ENCODE measurements at places on chromosomes 3 and 15. TPM values are rescaled to one million over a fixed set of nuclear protein-coding genes. Genes with fewer than 3 reads are reported as not detected.
A peak's percentile ranks its signal among the peaks of the same experiment; 100 is the strongest.

GRCh38 chr15:73849641-73850040, 23.7 kb upstream of the TBC1D21 start:
- H3K27me3 ChIP-seq, result peaks cover 4% of the 10 kb centered on the region
- no peak overlapping the region for H3K4me3 ChIP-seq
- no peaks in the 10 kb centered on the region for H3K4me1 ChIP-seq
- no peak overlapping the region for H3K27ac ChIP-seq
- H3K36me3 ChIP-seq, result no peaks in the 10 kb centered on the region
- DNase-seq, result no peak

ILDR1 gene
- 19.2 TPM for total RNA-seq

DNA sequence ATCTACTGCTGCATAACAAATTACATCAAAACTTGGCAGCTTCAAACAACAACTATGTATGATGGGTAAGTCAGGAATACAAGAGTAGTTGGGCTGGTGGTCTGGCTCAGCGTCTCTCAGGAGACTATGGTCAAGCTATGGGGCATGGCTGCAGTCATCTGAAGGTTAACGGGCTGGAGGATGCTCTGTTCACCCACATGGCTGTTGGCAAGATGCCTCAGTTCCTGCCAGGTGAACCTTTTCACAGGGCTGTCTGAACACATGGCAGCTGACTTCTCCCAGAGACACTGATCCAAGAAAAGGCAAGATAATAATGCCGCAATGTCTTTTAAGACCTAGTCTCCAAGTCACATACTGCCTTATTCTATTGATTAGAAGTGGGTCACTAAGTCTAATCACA, 63.7 kb downstream of the GPR176 start:
- no peaks in the 10 kb centered on the region for H3K36me3 ChIP-seq
- no peaks in the 10 kb centered on the region for H3K4me1 ChIP-seq
- H3K27ac ChIP-seq, result no peak overlapping the region
- H3K27me3 ChIP-seq, result no peaks in the 10 kb centered on the region
- DNase-seq, result no peak
- H3K4me3 ChIP-seq, result no peak overlapping the region

- no peaks in the 10 kb centered on the region for H3K36me3 ChIP-seq
- no peak overlapping the region for H3K27ac ChIP-seq
- peaks cover 23% of the 10 kb centered on the region for H3K27me3 ChIP-seq
Observed at GRCh38 chr3:71771884-71772283, 13.1 kb downstream of the PROK2 start.

GRCh38 chr3:143529798-143530197, 318.5 kb downstream of the SLC9A9 start:
- H3K4me1 ChIP-seq, result peaks cover 3% of the 10 kb centered on the region
- no peaks in the 10 kb centered on the region for H3K27me3 ChIP-seq
- no peak overlapping the region for H3K4me3 ChIP-seq
- no peak overlapping the region for H3K27ac ChIP-seq
- DNase-seq, result no peak

- H3K4me3 ChIP-seq, result no peak overlapping the region
- no peak for DNase-seq
- no peaks in the 10 kb centered on the region for H3K27me3 ChIP-seq
- H3K36me3 ChIP-seq, result no peaks in the 10 kb centered on the region
Observed at GRCh38 chr15:79047676-79048439, 42.7 kb downstream of the RASGRF1 start.

ECE2 gene
- not detected for total RNA-seq

FILIP1L gene
- total RNA-seq, result 12.3 TPM

DNA sequence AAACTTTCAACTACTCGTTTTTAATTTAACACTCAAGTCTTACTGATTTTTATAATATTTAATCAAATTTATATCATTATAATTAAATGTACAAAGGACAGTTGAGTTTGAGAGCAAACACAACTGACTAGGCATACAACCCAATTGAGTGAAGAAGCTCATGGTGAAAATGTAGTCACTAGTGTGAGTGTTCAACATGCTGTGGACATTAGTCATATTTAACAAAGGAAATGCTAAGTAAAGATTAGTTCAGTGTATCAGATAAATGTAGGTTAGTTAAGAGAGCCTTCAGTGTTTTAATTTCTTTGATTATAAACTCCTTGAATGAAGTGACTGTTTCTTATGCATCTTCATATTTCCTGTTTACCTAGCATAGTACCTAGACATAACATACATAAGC, 444.2 kb upstream of the GOLIM4 start:
- no peak overlapping the region for H3K27ac ChIP-seq
- no peak overlapping the region for H3K4me3 ChIP-seq
- no peak for DNase-seq
- H3K36me3 ChIP-seq, result no peaks in the 10 kb centered on the region

- no peak overlapping the region for H3K4me3 ChIP-seq
- no peak for DNase-seq
- H3K36me3 ChIP-seq, result peaks cover 4% of the 10 kb centered on the region
Observed at GRCh38 chr3:129441782-129442181, 1.8 kb downstream of the IFT122 start.

RAD51 gene
- 1.9 TPM for total RNA-seq

- no peaks in the 10 kb centered on the region for H3K36me3 ChIP-seq
- DNase-seq, result no peak
- H3K27me3 ChIP-seq, result no peaks in the 10 kb centered on the region
Observed at GRCh38 chr3:31356941-31357340, 175.8 kb upstream of the STT3B start.

- H3K27ac ChIP-seq, result no peak overlapping the region
- peaks cover 62% of the 10 kb centered on the region for H3K27me3 ChIP-seq
- DNase-seq, result peak; percentile 10
- no peak overlapping the region for H3K4me3 ChIP-seq
Observed at GRCh38 chr15:77630956-77631744, 1.6 kb downstream of the LINGO1 start.

GPR171 gene
- total RNA-seq, result 3.8 TPM
